ENCODE measurements at places on chromosomes 12 and 14.

GRCh38 chr14:93014058-93015023 is 91.4 kb downstream of the CHGA start:
- no peak for DNase-seq

DNA sequence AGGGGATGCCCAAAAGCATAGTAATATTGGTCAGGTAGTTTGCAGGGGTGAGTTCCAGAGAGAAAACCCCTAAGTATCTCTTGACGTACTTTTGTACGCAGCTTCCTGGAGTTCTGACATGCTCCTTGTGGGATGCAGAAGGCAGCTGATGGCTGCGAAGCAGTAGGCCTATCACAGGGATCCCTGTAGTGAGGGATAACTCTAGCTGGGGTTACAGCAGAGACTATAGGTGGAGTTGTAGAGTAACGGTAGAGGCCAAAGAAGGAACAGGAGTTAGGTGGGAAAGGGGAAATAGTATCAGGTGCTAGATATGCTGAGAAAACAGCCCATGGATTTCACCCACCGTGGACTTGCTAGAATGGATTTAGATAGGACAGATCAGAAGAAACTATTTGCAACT is 37.3 kb downstream of the MGST1 start:
- no peak for DNase-seq

DNA sequence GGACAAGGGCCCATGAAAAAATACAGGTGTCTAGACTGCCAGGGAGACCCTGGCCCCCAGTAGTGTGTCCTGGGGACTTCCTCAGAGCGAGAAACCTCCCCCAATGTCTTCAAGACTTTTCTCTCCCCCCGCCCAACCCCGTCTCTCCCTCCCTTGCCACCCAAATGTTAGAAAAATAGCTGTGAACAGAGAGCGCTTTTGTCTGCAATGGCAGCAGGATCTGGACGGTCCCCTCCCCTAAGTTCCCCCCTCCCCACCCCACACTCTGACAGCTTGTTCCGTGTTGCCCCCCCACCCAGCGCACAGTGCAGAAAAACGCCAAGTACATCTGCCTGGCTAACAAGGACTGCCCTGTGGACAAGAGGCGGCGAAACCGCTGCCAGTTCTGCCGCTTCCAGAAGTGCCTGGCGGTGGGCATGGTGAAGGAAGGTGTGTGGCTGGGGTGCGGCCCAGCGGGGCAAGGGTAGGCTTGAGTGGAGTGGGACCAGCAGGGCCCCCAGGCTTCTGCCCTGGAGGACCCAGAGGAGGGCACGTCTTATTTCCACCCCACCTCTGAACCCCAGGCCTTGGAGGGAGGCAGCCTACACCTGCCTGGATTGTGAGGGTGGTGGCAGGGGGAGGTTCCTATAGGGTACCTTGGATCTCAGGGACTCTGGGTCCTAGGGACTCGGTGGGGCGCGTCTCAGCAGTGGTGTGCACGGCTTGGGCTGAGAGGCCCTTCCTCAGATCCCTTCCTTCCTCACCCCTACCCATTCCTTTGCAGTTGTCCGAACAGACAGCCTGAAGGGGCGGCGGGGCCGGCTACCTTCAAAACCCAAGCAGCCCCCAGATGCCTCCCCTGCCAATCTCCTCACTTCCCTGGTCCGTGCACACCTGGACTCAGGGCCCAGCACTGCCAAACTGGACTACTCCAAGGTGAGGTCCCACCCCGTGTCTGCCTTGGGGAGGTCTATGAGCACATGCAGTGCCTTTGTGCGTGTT is 4.8 kb downstream of the NR4A1 start:
- DNase-seq, result no peak

DNA sequence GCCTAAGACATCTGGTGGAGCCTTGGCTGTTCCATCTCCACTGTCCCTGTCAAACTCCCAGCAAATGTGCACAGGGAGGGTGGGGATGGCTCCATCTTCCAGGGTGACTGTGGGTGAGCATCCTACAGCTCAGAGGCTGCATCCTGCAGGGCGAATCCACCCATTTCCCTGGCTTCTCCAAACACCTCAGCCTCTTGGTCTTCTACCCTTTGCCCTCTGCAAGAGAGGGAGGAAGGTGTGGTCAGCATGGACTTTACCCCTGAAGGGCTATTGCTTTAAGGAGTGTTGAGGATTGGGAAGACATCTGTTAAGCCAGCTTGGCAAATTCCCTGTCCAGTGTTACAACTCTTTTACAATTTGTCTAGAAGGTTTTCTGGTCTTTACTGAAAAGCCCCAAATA is 23.1 kb upstream of the DGLUCY start:
- DNase-seq, result no peak

DNA sequence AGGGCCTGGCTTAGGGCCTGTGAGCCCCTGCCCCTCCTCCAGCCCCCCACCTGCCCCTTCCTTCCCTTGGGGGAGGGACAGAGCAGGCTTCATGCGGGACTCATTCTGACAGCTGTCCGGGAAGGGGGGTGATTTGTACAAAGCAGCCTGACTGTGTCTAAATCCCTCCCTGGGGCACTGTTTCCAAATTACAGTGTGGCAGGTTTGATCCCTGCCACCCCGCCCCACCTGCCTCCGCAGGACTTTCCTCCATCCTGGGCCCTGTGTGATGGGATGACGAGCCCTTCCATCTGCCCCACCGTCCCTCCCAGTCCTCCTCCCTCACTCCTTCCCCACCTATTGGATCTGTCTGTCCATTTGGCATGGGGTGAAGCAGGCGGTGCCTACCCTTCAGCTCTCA is 363.9 kb downstream of the BCL11B start:
- DNase-seq, result no peak

DNA sequence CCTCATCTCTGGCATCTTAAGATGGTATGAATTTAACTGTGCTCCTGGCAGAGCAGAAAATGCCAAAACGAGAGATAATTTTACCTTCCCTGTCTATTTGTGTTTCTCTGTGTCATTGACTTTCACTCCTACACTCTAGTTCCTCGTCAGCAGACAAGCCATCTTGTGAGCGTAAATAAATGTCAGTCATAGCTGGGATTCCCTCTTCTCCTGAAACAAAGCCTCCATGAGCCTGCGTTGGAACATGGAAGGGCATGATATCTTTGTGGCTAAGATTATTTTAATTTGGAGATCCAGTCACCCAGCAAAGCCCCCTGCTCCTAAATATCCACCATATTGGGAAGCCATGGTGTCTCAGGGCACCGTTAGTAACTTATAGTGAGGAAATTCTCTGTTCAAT is 37.8 kb upstream of the TUNAR start:
- no peak for DNase-seq
